Right ventricle myocardium inferior (tissue), 1 donor: ENCODE measurements at places on chromosomes 5 and 9. TPM values are rescaled to one million over a fixed set of nuclear protein-coding genes. Genes with fewer than 3 reads are reported as not detected.

The ANKRD34B gene
- not detected for total RNA-seq

The SPAG8 gene
- total RNA-seq: 2.1 TPM

The NR4A3 gene
- 3.9 TPM for total RNA-seq

The FGF1 gene
- 57.0 TPM for total RNA-seq

The DOK3 gene
- 4.4 TPM for total RNA-seq

The DND1 gene
- 0.24 TPM for total RNA-seq

The SH3GLB2 gene
- 32.4 TPM for total RNA-seq

The GFI1B gene
- 0.43 TPM for total RNA-seq

The PCDHGC4 gene
- 2.4 TPM for total RNA-seq

The NNT gene
- total RNA-seq: 563 TPM

The C5orf52 gene
- total RNA-seq: not detected

The STRBP gene
- total RNA-seq: 21.6 TPM

The LHX2 gene
- not detected for total RNA-seq

The NOXA1 gene
- total RNA-seq: 2.2 TPM

The FAM120AOS gene
- total RNA-seq: 28.4 TPM

The CYLC2 gene
- not detected for total RNA-seq

The GPR150 gene
- not detected for total RNA-seq

The FRRS1L gene
- 1.8 TPM for total RNA-seq
